AG04450 (cell line): ENCODE measurements at places on chromosomes 12 and 14. TPM values are rescaled to one million over a fixed set of nuclear protein-coding genes. Genes with fewer than 3 reads are reported as not detected.

The ZNF740 gene
- 20.9 and 21.7 TPM in 2 replicates for polyA plus RNA-seq

The TMEM63C gene
- polyA plus RNA-seq = not detected in 2 replicates

The PLCZ1 gene
- polyA plus RNA-seq = not detected in 2 replicates

The STXBP6 gene
- 0.16 and 0.25 TPM in 2 replicates for polyA plus RNA-seq

The RNU6-7 gene
- not detected in 2 replicates for polyA plus RNA-seq

The KRAS gene
- 19.0 and 24.2 TPM in 2 replicates for polyA plus RNA-seq

The OASL gene
- 0.05 TPM in 2 replicates for polyA plus RNA-seq

The SLC48A1 gene
- 7.8 and 9.0 TPM in 2 replicates for polyA plus RNA-seq

The PPFIA2 gene
- 0.20 TPM in 1 of 2 replicates, not detected in the other for polyA plus RNA-seq

The TMEM229B gene
- 0.05 and 0.07 TPM in 2 replicates for polyA plus RNA-seq

The HOXC13 gene
- polyA plus RNA-seq = not detected in 2 replicates

The VPS37B gene
- polyA plus RNA-seq = 23.9 and 24.5 TPM in 2 replicates

The C3AR1 gene
- polyA plus RNA-seq = 0.52 and 0.71 TPM in 2 replicates
